Tongue (tissue), 3 donors: ENCODE measurements at places on chromosomes 5 and 9.

DNA sequence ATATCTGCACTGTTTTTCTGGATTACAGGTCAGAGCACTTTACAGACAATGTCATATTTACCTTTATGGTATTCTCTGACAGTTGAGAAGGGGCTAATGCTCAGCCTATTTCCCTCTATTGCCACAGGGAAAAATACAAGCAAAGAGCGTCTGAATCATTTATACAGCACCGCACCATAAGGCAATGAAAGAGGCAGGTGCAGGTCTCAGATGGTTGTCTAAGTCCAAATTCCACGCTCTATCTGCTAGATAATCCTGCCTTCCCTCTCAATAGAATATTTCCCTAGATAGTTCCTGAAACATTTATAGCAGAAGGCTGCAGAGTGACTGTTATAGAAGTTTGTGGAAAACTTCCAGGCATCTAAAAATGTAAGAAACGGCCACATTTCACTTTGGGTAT, 446.1 kb upstream of the CDH6 start:
- DNase-seq = no peak

DNA sequence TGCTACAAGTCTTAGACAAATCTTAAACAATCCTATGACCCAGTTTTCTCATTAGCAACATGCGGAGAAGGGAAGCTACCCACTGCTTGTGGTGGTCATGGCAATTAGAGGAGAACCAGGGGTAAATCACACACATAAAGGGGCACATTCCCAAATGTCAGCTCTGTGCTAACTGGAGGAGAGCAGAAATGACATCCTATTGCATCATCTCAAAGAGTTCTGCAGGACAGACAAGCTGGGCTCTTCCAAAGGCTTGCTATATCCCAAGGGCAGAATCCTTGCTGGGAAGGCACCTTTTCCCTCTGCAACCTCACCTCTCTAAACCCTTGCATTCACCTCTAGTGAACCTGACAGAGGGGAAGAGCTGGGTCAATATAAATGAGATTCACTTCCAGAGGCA, 17.0 kb upstream of the WWC1 start:
- no peak for DNase-seq

GRCh38 chr5:83044926-83045325, 32.3 kb downstream of the TMEM167A start:
- DNase-seq = no peak

DNA sequence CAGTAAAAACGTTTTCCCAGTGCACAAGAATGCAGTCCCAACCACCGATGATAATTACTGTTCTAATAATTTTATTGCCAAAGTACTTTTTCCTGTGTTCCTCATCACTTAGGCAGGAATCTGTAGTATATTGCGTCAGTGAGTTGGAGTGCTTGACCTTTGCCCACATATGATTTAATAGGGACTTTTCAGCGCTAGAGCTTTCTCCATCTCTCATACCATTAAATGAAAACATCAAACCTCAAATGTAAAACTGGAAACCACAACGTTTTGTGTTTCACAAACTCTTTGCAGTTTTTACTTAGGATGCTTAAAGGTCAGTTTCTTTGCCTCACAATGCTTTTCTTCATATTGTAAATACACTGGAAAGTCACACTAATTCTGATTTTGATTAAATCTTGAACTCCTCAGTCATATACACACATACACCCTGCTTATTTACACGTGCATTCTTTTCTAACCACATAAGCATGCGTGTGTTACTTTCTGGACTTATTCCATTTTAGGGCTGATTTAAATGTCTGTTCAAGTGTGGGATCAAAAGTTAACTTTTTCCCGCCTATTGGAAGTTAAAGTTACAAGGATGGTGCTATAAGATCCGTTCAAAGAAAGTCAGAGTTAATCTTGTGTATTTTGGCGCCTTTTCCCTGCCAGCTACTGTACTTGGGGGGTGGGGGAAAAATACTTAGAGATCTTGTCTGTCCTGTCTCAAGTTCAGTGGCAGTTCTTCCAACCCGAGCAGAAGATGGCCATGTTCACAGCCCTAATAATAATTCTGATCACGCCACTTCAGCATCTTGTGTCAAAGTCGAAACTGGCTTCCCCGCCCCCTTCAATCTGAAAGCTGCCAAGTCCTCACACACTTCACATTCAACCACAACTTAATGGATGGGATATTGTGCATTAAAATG, 6.6 kb upstream of the NFIB start:
- DNase-seq = peak; percentile 83

DNA sequence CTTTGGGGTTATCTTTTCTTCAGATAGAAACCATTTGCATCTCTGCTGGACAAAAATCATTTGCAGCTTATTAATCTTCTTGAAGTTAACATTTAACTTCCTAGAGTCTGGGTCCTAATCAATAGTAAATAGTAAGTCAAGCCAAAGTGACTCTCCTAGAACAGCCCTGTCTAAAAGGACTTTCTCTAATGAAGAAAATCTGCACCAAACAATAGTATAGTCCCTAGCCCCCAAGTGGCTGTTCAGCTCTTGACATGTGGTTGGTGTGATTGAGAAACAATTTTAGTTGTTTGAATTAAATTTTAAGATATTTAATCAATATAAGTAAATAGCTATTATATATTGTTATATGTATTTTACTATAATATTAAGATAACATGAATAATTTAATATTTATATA, 64.6 kb upstream of the SHB start:
- no peak for DNase-seq

DNA sequence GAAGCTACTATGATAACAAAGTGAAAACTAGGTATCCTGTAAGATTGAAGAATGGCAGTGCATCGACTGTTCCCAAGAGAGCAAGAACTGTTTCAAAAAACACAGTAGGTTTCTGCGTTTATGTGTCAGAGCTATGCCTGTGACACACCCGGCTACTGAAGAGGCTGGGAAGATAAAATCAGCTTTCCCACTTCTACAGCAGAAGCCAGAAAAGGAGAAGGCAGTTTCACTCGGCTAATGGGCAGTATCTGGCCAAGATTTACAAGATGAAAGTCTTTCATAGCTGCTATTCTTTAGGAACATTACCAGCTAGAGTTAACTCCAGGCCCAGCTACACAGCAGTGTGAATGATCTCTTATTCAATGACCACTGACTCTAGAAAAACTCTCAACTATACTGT, 195.2 kb downstream of the CTNND2 start:
- no peak for DNase-seq

DNA sequence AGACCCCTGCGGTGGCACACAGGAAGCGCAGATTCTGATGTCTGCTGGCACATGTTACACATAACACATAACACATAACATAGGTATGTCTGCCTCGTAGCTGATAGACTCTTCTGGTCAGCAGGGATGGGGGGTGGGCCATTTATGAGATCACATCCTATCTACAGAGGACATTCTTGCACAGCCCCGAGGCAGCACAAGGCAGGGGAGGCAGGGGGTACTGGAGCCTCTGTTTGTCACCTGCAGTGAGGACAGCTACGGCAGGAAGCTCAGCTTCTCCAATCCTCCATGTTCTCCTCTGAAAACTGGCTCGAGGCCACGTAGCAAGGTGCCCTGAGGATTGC, 16.7 kb upstream of the MED10 start:
- DNase-seq = no peak

DNA sequence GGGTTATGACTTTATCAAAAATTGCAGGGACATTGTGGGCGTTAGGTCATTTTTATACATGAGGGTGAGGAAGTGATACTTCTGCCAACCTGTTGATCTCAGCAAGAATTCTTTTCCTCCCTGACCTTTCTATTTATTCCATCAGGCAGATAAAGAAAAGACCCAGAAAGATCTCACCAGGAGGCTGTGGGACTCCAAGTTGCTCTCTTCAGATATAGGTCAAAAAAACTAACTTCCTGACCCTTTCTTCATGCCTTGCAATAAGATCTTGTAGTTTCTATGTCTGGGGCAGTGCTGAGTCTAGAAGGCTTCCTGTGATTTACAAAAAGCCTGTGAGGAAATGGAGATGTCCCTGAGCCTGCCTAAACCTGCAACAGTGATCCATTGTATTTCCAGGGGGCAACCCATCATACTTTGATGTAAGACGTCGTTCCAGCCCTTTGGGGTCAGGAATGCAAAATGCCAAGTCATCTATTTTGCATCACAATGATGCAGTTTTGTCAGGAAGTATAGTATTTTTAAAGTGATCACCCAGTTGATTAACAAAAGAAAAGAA, 22.0 kb upstream of the PIK3R1 start:
- DNase-seq = no peak

DNA sequence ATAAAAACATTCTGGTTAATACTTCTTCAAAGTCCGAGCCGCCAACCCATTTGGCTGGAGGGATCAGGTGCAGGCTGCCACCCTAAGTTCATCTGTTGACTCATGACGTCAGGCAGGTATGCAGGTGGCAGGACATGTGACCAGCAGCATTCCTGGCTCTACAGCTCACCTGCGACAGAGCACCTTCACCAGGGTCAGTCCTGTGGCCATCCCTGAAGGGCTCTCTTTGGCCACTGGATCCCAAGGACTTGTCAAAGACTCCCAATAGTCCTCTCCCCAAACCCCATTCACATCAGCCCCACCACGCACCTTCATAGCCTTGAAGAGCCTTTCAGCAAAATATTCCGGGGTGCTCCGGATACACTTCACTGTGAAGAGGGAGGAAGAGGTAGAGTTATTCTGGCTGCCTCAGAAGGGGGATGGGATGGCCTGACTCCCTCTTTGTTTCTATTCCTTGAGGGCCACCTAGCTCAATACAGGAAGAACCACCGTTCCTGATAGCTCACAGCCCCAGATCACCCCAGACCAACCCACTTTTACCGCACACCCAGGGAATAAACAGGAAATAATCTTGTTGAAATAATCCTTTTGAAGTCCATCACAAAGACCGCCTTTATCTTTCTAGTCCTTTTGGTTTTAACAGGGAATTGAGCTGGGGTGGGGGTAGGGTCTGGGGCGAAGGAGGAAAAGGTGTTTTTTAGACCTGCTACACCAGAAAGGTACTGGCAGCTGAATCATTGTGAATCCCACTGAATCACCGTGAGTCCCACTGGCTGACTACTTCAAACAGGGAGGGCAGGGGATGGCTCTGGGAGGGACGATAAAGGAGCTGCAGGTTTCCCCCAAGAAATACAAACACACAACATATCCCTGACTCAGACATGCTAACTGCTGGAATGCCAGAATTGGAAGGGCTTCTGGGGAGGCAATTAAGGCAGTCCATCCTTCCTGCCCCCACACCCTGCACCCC, 26.4 kb downstream of the ANXA6 start:
- DNase-seq = no peak

DNA sequence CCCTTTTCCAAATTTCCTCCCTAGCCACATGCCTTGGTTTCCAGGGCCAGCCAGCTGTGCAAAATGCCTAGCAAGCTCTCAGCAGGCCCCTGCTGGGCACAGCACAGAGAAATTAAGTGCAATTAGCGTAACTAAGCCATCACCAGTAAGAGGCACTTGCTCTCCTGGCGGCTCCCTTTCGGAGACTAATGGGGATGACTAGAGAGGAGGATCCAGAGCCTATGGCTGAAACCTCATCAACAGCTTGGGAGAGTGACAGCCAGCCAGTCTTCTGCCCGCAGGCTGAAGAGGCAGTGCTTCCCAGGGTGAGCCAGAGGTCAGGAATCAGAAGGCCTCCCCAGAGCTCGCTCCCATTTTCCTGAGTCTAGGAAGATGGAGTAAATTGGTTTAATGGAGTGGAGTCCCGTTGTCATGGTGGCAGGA, 108.4 kb downstream of the KCNIP1 start:
- DNase-seq = no peak

DNA sequence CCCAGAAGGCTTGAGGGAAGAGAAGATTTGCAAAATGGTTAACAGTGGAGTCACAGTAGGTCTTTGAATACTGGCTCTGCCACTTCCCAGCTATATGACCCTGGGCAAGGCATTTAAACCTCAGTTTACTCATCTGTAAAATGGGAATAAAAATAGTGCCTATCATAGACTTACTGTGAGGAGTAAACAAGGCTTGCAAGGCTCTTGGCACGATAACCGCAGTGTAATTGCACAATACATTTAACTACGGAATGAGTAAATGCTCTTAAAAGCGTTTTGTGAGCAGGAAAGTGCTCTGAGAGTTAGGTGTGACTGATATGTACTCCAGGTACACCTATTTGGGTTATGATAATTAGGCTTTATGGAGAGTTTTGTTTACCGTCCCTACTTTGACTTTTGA, 8.4 kb downstream of the SLC36A3 start:
- DNase-seq = no peak

DNA sequence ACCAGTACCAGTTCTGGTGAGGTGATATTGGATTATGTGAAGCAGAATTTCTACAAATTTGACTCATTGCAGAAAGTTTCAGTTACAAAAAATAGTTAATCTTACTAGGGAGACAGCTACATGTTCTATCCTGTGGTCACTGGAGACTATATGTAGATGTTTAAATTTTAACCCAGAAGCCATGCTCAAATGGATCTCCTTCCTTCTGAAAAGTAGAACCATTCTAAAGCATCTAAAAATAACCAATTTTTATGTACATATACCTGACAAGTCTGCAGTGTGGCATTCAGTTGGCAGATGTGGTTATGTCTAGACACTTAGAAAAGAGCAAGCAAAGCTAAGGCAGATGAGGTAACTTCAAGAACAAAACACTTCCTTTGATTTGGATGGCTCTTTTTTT, 65.5 kb upstream of the POU4F3 start:
- no peak for DNase-seq

GRCh38 chr9:10612641-10613398, at the start of gene PTPRD:
PTPRD (minus strand) TSS chr9:10613002.
- peak; percentile 70 for DNase-seq

DNA sequence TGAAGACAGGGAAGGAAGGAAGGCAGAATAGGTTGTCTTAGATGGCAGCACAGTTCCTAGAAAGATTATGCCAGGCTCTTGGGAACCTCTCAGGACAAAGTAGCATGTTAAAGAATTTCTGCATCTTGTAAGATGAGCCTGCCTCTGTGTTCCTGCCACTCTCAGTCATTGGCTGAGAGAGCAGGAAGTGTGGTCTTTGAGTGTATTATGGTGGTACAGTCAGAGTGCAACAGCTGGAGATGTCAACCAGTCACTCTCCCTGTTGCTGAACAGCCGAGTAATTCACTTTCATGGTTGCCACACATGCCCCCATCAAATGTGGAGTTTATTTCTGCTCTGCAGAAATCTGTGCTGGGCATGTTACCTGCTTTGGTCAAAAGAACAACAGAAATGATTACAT, 659.6 kb upstream of the RIOK2 start:
- peak; percentile 38 for DNase-seq

DNA sequence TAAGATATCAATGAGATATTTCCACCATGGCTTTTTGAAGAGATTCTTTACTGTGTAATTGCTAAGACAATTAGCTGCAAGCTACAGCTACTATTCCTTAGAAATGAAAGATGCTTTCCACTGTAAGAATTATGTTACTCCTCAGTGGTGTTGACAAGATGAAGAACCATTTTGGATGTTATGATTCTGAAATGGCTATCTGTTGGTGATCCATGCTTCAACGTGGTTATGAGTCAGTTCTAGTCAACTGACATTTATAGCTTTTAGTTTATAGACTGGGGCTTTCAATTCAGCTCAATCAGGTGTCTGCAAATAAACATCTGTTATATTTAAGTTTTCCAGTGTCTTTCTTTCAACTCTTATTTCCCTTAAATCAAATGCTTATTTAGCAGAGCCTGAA, 93.7 kb downstream of the SGCD start:
- no peak for DNase-seq
